Left ventricle myocardium superior (tissue), 1 donor: ENCODE measurements at places on chromosomes 7 and 10.

DNA sequence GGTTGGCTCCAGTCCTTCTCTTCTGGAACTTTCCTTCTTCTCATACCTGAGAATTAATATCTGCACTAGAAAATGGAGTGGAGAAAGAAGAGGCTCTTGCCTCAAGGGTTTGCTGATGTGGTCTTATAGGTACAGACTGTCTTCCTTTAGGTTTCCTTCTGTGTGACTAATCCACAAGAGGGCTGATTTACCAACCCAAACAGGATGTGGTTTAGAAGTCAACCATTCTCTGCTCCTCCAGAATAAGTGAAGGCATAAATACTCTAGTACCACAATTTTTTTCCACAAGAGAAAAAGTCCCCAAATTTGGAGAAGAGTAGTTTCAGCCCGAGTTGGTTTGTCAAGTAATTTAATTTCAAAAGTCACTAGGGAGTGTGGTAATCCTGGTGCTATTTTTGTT lies 85.8 kb downstream of the NRP1 start:
- no peak for DNase-seq

GRCh38 chr10:52658112-52658511 lies 114.5 kb downstream of the MBL2 start:
- no peak for DNase-seq

- peak; percentile 13 for DNase-seq
Measured at GRCh38 chr7:1301882-1302251, 69.2 kb downstream of the UNCX start.

GRCh38 chr7:16563281-16564022 lies 36.8 kb downstream of the LRRC72 start:
- DNase-seq: no peak

GRCh38 chr10:78755877-78756455 lies 312.8 kb upstream of the ZMIZ1 start:
- DNase-seq: no peak

DNA sequence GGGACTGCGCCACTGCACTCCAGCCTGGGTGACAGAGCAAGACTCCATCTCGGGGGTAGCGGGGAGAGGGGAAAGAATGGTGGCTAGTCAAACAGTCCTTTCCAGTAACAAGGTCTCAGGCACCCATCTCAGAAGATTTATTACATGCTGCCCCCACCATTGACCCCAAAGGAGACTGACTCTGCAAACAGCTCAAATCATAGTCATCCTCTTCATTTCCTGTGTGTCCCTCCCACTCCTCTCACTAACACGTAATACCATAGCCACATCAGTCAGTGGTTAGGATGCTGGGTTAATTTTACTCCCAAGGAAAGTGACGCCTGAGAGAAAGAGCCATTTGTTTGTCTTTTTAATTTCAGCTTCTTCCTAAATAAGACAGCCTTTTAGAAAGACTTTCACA lies 56.6 kb upstream of the BET1 start:
- DNase-seq: no peak

GRCh38 chr10:94116848-94117247 lies 123.1 kb downstream of the PLCE1 start:
- DNase-seq: no peak

GRCh38 chr10:82866424-82867020 lies 991.5 kb downstream of the NRG3 start:
- no peak for DNase-seq

DNA sequence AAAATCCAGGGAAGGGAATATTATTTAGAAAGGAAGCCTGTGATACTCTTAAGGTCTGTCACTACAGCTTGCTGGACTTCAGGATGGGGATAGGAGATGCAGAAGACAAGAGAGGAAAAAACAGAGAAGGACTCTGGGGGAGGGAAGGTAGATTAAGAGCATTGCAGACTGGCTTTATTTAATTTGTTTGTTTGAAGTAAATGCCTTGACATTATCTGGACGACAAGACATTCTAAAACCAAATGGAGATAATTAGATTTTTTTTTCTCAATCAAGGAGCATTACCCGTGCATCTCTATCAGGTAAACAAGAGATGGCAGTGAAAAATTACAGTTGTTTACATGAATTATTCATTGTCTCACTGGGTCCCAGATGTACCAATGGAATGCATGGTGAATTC lies 24.3 kb downstream of the ACTA2 start:
- DNase-seq: no peak

DNA sequence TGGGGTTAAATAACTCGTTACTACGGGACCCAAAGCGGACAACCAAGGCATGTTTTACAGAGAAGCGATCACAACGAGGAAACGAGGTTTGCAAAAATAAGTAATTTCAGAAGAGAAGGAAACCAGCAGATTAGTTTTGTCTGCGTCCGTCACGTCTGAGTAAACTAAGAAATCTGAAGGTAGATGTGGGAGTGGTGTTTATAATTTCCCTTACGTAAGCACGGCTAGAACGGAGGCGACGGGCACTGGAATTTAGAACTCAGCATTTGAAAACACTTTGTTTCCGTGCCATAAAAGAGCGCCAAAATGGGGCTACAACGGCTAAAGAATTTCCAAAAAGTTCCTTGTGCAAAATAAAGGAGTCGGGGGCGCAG lies 718 bp upstream of the UMAD1 start:
- DNase-seq: no peak

DNA sequence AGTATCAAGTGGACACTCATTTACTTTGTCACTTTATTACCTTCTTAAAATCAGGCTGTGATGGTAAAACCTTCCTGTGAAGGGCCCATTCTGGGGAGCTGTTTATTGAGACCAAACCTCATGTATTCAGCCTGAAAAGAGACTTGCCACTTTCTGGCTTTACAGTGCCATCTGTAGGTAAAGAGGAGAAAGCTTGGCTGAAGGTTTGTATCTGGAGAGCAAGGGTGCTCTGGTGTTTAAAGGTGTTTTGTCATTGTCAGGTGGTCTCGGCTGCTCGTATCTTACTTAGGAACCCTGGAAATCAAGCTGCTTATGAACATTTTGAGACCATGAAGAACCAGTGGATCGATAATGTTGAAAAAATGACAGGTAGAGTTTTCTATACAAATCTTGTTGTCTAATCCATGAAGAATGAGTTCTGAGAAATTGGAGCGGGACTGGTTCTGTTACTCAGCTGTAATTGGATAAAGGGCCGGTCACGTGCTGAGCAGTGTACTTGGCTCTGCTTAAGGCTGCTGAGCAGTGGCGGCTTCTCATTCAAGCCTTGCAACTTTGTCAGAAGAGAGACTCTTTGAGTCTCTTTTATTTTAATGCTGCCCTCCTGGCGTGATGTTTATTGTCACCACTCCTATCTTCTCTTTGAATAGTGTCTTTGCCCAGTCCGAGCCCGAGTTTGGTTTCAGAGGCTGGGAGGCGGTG lies 46.9 kb downstream of the AP3M1 start:
- DNase-seq: no peak

DNA sequence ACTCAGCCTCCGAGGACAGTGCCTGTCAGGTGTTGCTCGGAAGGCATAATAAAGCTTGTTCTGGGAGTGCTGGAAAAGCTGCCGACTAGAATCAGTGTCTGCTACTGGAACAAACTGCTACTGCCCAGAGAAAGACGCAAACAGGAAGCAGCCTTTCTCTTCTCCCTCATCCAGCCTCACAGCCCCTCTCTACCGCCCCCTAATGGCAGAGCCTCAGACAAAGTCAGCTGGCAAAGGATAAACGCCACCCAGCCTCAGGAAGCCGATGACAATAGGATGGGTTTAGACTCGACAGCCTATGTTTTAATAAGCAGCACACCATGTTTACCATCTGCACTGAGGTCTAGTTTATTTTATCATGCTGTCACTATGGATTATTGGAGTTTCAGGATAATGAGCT lies 169.5 kb upstream of the LYZL1 start:
- peak; percentile 36 for DNase-seq
